ENCODE measurements at places on chromosomes 11 and 22. TPM values are rescaled to one million over a fixed set of nuclear protein-coding genes. Genes with fewer than 3 reads are reported as not detected.

The SCGB2A2 gene
- total RNA-seq: not detected

The MUC2 gene
- total RNA-seq: not detected

The KCNQ1 gene
- not detected for total RNA-seq

The RRP8 gene
- 18.8 TPM for total RNA-seq

The MYO7A gene
- 0.09 TPM for total RNA-seq

The VSIG10L2 gene
- not detected for total RNA-seq

The RASSF10 gene
- total RNA-seq: not detected

The RASD2 gene
- total RNA-seq: not detected

The C1QTNF5 gene
- 12.7 TPM for total RNA-seq

The TNRC6B gene
- total RNA-seq: 36.3 TPM

The CNIH2 gene
- total RNA-seq: 2.3 TPM

The OR6A2 gene
- total RNA-seq: 0.09 TPM

The ANO9 gene
- total RNA-seq: not detected

The FXYD6 gene
- not detected for total RNA-seq

The OR4D10 gene
- not detected for total RNA-seq

The CRYBB2 gene
- 0.41 TPM for total RNA-seq

The FEN1 gene
- total RNA-seq: 21.3 TPM

The B3GAT1 gene
- total RNA-seq: not detected

The MUC5AC gene
- not detected for total RNA-seq

The C1QTNF4 gene
- total RNA-seq: not detected

The GRAMD4 gene
- total RNA-seq: 10.0 TPM

The SCGB1D2 gene
- total RNA-seq: not detected

The CHRM1 gene
- not detected for total RNA-seq
